ENCODE measurements at places on chromosomes 6 and 20.

DNA sequence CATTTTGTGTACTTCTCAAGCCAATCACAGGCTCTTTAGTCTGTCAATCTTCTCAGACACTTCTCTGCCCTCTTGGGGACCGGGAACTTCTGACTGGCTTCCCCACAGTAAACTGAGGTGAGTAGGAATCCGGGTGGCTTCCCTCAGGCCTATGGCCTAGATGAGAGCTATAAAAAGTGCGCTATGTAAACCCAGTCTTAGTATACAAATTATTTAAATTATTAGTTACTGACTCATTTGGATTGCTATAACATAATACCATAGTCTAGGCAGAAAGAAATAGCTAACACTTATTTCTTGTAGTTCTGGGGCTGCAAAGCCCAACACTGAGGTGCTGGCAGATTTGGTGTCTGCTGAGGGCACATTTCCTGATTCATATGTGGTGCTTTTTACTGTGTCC, 109.2 kb upstream of the MCHR2 start:
- no peak for DNase-seq

- peak; percentile 25 for DNase-seq
These were observed 49.0 kb downstream of the MDGA1 start for GRCh38 chr6:37648465-37649330.

- no peak for DNase-seq
These were observed 566.1 kb downstream of the KIF16B start for GRCh38 chr20:16007164-16007563.

GRCh38 chr6:148218542-148219258, 123.9 kb upstream of the SASH1 start:
- no peak for DNase-seq

GRCh38 chr6:15509335-15509933, 153.4 kb downstream of the DTNBP1 start:
- no peak for DNase-seq

DNA sequence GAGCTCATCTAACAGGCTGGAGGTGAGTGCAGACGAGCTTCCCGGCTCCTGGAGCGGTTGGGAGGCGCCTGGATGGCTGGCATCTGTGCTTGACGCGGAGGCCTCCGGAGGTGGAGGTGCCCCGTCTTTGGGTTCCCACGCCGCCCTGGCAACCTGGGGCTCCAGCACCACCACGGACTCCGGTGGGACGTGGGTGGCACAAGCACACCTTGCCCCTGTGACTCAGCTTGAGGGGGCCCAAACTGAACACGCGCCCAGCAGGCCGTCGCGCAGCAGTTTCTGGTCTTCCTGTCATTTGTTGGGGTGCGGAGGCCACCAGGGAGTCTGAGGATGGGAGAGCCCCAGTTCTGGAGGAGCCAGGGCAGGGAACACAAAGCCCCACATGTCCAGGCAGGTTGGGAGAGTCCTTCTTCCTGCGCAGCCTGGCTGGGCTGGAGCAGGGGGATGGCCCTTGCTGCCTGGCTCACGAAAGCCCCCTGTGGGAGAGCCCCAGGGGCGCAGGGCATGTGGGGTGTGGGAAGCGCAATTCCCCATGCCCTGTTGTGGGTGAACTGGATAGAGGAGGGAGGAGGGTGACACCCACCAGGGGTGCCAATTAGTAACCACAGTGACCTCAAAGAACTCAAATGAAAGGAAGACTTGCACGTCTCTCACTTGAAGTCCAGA, 1378.6 kb upstream of the DEFB115 start:
- DNase-seq, result no peak

GRCh38 chr6:89501222-89501621, 68.3 kb downstream of the ANKRD6 start:
- DNase-seq, result no peak

- no peak for DNase-seq
These were observed 8.4 kb downstream of the TPBG start for GRCh38 chr6:82371799-82372546.

GRCh38 chr6:54768494-54768893, 78.1 kb upstream of the FAM83B start:
- no peak for DNase-seq

GRCh38 chr6:125302840-125303511, 1.2 kb upstream of the HDDC2 start:
- peak; percentile 53 for DNase-seq

- no peak for DNase-seq
These were observed 19.7 kb downstream of the PBOV1 start for GRCh38 chr6:138198430-138199091.

DNA sequence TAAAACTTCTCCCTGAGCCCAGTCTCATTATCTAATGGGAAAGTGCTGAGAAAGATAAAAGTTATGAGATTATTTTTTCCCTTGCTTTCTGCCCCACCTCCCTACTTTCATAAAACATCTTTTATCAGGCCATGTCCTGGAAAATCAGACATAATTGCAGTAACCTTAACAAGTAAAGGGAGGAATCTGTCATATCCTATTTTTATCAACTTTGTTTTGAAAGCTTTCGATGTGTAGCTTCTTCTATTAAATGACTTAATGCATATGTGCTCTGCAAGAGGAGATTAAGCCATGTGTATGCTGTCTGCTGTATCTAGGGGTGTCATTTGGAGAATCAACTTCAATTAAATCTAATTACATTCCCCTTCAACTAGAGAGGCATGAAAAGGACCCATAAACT, 408.9 kb downstream of the CBLN4 start:
- DNase-seq, result no peak

DNA sequence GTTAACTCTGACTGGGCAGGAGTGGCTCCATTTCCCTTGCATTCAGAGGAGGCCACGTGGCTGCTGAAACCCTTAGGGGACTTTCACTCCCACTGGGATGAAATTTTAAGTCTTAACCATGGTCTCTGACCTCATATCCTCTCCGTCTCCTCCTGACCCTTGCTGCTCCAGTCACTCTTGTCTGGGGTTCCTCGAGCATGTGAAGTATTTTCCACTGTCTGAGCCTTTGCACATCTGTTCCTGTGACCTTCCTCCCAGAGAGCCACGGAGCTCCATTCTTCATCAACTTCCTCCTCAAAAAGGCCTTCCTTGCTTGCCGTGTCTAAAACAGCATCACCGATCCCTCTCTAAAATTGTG, 153.0 kb upstream of the UST start:
- no peak for DNase-seq

DNA sequence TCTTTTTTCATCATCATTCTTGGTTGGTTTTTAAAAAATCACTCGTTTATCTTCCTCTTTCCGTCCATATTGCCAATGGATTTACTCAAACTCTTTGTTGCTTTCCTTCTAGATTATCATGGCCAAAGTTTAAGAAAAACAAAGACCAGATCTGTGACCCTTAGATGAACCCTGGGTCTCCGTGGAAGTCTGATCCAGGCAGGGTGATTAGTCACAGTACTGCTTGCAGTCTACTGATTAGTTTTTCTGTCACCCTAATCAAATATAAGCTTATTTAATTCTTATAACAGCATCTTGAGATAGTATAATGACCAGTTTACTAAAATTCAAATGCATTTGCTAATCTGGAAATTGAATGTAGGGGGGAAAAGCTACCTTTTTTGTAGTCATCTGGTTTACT, 6.0 kb upstream of the SMIM28 start:
- DNase-seq, result no peak

GRCh38 chr20:38581013-38581412, at the start of gene ADIG:
ADIG (plus strand) TSS chr20:38581197; CDS start chr20:38581251, 54 bp downstream.
- no peak for DNase-seq

DNA sequence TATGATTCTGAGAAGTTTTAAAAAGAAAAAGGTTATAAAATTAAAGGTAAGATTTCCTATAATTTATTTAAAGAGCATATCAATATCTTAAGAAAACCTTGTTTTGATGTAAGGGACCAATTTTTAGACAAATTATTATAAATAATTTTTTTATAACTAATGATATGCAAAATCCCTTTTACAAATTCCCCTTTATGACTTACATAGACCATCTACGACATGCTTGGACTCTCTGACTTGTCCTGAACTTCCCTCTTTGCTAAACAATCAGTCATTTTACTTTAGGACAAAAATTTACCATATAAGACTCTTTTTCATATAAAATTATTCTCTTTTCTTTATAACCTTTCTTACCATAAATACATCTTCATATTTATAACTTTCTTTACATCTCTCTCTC, 15.3 kb upstream of the ANGPT4 start:
- DNase-seq, result no peak

DNA sequence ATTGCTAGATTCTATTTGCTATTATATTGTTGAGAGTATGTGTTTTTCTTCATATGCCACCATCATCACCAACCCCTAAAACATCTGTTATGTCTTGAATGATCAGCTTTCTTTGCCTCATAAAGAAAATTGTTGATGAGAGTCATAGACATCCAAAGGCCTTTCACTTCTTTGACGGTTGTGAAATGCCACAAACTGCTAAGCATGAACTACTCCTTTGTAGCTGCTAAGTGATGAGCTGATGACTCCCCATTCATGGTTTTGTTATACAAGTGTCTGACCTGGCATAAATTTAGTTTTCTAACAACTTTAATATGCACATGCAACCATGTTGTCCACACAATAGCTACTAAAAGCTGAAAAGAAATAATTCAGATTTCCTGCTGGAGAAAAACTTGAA, 684 bp upstream of the MED23 start:
- no peak for DNase-seq

- no peak for DNase-seq
These were observed 130.0 kb upstream of the GGTLC1 start for GRCh38 chr20:24118441-24119175.

GRCh38 chr6:79305020-79305419, 70.5 kb upstream of the HMGN3 start:
- DNase-seq, result no peak

- DNase-seq, result no peak
These were observed 52.4 kb upstream of the EDN3 start for GRCh38 chr20:59247731-59248684.

DNA sequence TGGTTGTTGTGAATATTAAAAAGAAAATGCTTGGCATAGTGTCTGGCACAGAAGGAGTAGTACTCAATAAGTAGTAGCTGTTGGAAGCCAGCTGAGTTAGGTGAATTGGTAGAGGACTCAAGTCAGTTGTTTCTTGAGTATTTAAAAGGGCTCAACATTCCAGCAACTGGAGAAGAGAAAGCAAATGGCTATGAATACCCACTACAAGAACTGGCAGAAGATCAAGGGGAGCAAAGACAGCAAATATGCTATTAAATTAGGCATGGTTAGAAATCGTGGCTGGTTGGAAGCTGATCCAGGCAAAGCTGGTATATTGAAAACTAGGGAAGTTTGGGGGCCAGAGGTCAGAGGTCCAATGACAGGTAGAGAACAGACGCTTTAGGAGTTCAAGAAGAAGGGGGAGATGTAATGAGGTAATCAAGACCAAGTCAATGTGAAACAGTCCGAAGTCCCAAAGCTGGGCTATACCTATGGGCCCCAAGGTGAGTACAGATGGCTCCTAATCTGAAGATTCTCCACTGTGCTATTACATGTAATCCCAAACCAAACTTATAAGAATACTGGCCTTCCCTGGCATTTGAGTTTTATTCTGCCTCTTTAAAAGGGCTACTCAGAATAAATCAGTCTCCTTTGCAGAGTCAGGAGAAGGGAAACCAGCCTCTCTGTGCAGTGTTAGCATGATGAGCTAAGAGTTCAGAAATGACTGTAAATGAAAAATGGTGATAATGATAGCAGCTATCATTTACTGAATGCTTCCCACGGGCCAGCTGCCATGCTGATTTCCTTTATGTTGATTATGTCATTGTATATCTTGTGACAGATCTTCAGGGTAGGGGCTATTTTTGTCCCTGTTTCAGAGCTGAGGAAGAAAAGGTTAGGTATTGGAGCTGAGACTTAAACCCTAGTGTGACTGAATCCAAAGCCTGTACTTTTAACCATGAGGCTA, 122.3 kb downstream of the ANKS1A start:
- no peak for DNase-seq

GRCh38 chr6:112470376-112470775, 123.2 kb downstream of the RFPL4B start:
- DNase-seq, result no peak
